Activated naive CD8-positive, alpha-beta T cell treated with anti-CD3 and anti-CD28 coated beads, Interleukin-2, amount 50 U/mL, for 24 hours (primary cell): ENCODE measurements at places on chromosomes 1 and 21.

GRCh38 chr1:116375887-116376728 lies 3.1 kb downstream of the ATP1A1 start:
- DNase-seq: peak; percentile 61

GRCh38 chr1:114509596-114510273 lies 1.3 kb downstream of the TRIM33 start:
- DNase-seq: no peak

DNA sequence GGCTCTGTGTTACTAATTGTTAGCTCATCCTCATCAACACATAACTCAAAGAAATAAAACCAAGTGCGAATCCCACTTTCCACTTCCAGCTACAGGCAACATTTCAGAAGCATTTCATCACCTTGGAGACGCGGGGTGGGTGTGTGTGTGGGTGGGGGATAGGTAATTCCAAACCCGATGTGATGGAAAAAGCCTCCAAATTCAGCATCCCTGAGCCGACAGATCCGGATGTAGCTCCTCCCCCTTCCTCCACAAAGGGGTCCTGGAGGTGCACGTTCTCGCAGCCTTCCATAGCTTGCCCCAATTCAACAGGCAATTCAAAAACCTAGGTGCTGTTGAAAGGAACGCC lies 486 bp downstream of the HSPA13 start:
- DNase-seq: peak; percentile 42

DNA sequence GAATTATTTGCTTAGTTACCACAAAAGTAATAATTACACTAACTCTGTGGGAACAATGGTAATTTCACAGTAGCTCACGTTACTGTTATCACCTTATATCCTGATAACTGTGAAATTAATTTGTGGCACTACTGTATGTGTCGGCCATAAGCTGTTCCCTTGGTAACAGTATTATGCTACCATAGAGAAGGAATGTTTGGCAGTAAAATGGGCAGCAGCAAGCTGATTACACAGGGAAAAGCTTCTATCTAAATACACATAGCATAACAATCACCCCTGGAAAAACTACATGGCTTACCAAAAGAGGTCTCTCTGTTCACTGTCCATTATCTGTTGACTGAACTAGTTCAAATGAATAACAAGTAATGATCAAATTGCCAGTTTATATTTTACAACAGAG lies 124.1 kb downstream of the DPYD start:
- no peak for DNase-seq

GRCh38 chr1:248751635-248752034 lies 3.9 kb downstream of the LYPD8 start:
- no peak for DNase-seq

GRCh38 chr1:18553388-18553787 lies 72.7 kb downstream of the KLHDC7A start:
- DNase-seq: no peak

- DNase-seq: no peak
Measured at GRCh38 chr1:12146343-12147112, 20.3 kb upstream of the TNFRSF1B start.

GRCh38 chr1:241503444-241503843 lies 16.1 kb downstream of the FH start:
- peak; percentile 25 for DNase-seq

GRCh38 chr1:119359730-119360129 lies 8.9 kb upstream of the HAO2 start:
- no peak for DNase-seq

DNA sequence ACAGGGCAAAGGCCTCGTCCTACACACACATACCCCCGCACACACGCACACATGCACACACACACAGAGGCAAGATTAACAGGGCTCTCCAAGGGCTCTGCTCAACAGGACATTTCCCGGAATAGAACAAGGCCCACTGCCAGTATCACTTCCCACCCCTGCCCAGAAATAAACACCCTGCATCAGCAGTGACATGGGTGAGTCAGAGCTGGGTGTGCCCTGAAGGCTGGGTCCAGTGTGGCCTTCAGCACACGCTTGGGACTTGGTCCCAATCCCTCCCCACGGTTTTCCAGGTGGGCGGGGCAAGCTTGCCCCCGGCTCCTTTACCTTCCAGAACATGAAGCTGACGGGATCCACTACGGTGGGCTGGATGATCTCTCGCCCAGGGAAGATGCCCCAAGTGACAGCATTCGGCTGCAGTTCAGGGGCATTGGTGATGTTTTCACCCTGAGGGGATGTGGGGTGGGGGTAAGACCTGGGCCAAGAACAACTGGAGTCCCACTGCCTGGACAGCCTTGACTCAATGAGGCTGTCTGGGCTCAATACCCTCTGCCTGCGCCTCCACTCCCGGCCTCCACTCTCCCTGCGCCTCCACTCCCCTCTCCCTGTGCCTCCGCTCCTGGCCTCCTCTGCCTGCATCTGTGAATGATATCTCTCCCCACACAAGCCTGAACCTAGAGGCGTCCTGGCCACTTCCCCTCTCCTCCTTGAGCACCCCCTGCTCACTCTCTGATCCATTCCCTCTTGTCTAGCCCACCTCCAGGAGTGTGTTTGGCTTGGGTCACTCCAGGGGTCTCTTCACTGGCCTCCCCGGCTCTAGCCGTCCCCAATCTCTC lies 14.7 kb downstream of the MTHFR start:
- DNase-seq: no peak

DNA sequence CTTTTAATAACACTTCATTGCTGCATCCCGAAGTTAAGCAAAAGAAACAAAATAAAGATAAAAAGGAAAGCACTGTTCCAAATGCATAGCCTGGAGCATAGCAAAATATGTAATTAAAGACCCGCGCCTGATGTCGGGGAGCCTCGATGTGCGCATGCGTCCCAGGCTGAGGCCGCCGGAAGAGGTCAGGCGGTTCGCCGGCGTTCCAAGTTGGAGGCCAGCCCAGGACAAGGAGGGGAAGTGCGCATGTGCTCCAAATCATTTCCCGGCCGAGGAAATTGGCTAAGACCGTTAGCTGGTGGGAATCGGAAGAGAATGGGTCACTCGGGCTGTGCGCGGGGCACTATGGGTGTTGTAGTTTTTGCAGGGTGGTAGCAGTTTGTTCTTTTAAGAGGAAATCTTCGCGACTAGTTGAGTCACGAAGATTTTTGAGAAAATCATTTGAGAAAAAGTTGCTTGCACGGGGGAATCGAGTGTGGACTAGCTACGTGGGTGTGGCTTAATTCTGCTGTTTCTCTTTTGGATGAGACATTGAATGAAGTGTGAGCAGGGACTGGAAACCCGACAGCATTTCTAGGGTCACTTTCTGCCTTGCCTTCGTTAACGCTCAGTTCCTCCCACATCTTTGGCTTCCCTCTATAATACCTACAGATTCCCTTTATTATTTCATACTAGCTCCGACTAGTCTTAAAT lies 31.0 kb upstream of the CD1D start:
- DNase-seq: peak; percentile 78

DNA sequence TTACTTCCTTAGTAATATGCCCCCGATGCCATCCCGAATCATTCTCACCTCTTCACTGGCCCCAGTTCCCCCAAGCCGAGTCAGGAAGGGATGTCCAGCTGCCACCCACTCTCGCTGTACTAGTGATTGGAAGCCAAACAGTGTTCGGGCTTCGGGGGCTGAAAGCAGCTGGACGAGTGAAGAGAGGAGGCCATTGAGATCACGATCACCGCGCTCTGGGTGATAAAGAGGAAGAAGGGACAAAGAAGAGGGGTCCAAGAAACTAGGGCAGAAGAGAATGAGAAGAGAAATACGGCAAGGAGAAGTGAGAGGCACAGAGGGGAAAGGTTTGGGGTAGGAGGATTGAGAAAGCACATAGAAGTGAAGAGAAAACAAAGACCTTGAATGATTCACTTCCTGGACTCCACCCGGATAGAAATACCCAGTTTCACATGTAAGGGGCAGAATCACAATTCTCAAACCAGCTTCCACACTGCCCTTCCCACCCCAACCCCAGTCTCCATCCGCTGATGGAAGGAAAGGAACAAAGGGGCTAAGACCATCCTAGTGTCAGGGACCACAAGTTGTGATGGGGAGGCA lies 3.7 kb upstream of the SF3B4 start:
- no peak for DNase-seq

- DNase-seq: no peak
Measured at GRCh38 chr1:107829036-107829770, 135.8 kb downstream of the VAV3 start.

- DNase-seq: no peak
Measured at GRCh38 chr1:208183977-208184911, 59.9 kb downstream of the PLXNA2 start.

GRCh38 chr1:31507676-31508530 lies 68.4 kb upstream of the TINAGL1 start:
- no peak for DNase-seq

DNA sequence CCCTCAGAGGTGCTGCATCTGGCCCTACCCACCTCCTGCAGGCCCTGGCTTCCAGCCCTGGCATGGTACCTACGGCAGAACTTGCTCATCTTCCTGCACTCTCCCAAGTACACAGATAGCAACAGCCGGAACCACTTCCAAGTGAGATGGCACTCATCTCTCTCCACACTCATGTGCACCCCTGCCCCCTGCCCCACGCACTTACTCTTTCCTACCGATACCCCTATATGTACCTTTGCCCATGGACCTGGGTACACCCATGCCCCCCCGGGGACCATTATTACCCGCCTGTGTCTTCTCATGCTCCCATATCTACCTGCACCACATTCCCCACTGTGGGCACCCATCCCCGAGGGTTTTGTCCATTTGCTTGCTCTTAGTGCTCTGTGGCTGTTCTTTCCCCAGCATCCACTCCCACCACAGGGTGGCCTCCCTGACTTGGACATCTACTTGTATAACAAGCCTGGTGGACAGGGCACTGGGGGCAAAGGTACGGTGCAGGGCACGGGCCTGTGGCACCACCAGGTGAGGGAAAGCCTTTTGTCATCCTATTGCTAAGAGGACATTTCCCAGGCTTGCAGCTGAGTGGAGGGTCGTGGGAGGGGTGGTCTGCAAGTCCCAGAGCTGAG lies 14.7 kb downstream of the HYI start:
- DNase-seq: no peak

GRCh38 chr1:14451217-14451616 lies 147.3 kb upstream of the KAZN start:
- DNase-seq: no peak

DNA sequence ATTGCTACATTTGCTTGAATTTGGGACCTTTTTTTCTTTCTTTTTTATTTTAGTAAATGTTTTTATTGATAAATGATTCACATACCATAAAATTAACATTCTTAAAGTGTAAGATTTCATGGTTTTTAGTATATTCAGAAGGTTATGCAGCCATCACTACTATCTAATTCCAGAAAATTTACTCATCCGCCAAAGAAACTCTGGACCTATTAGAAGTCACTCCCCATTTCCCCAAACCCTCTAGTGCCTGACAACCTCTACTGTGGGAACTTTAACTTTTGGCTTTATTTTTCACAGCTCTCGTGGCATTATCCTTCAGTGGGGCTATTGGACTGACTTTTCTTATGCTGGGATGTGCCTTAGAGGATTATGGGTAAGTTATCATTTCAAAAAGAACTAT lies 4.5 kb downstream of the LEPR start:
- DNase-seq: no peak

DNA sequence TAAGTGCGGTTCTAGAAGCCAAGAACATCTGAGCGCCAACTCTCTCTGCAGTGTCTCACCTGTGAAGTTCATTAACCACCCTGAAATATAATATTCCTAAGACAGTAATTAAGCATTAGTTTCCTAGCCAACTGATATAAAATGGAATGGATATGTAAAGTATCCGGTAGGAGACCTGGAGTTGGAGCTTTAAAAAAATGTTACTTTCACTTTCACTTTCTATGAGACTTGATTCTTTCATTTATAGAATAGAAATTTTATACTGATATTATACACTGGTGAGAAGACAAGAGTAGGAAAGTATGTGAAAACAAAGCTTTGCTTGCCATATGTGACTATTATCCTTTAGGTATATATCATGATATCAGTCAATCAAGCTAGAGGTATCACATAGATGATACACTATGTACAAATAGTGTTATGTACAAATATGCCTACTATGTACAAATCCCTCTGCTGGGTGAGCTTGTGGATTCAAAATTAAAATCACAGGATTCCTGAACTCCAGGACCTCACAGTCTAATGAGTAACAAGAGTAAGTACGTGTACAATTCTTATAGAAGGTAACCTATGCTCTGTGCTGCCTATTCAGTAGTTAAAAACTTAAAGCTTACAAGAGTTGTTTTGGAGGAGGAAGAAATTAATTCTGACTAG lies 934.2 kb downstream of the TTLL7 start:
- DNase-seq: no peak

- peak; percentile 72 for DNase-seq
Measured at GRCh38 chr1:2194319-2194897, at the start of gene FAAP20. Gene FAAP20, minus strand, starts transcription at chr1:2194772. Its CDS starts 23 bp downstream, at chr1:2194749.
